ENCODE measurements at places on chromosomes 3 and 15.

- no peak for DNase-seq
Observed at GRCh38 chr3:108396336-108396735, 100.0 kb downstream of the HHLA2 start.

DNA sequence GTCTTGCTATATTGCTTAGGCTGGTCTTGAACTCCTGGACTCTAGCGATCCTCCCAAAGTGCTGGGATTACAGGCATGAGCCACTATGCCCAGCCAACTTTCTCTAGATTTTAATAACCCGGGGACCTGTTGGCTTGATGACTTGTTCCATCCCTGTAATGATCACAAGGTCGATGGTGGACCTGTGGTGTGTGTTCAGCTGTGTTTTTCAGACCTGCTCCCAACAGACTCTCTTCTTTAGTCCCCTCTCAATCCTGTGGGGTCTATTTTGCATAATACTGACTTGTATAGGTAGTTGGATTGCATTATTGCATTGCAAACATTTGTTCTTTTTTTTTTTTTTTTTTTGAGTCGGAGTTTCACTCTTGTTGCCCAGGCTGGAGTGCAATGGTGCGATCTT lies 1.9 kb downstream of the MAP2K1 start:
- no peak for DNase-seq

DNA sequence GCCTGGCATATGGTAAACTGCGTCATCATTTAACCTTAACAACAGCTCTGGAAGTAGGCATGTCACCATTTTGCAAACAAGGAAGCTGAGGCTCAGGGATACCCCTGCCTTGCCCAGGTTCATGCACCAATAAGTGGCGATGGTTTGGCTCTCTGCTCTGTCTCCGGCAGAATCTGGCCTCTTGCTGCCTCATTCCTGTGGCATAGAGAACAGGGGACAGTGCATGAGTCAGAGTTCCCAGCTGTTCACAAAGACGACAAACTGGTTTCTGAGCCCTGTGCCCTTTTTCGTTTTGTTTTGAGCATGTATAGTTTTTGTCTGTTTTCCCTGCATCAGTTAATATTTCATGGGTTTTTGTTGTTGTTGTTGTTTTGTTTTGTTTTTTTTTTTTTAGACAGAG lies 236.8 kb downstream of the OPA1 start:
- no peak for DNase-seq

DNA sequence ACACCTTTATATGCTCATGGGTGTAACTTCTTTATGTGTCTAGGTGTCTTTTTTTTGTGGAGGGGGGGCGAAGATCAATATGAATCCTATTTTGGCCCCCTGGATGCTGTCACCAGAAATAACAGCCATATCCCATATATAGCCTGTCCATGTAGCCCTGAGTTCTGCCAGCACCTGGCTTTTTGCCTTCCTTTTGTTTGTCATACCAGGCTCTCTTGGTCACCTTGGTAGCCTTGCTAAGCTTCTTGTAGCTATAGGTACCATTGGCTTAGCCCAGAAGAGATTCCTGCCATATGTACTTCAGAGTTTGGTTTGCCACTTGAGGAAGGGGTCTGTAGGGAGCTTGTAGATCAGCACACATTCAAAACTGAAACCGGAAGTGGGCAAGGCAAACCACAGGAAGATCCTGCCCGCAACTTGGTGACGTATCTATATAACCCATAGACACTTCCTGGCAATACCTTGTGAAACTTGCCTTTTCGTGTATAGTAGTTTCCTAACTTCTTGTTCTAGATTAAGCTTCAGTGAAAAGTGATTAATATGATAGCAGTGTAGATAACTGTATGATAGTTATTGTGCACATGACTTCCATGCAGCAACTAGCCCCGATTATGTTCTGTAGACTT lies 11.9 kb downstream of the RASA2 start:
- DNase-seq, result peak; percentile 39

GRCh38 chr15:39747326-39747725 lies 35.3 kb downstream of the FSIP1 start:
- DNase-seq, result no peak

DNA sequence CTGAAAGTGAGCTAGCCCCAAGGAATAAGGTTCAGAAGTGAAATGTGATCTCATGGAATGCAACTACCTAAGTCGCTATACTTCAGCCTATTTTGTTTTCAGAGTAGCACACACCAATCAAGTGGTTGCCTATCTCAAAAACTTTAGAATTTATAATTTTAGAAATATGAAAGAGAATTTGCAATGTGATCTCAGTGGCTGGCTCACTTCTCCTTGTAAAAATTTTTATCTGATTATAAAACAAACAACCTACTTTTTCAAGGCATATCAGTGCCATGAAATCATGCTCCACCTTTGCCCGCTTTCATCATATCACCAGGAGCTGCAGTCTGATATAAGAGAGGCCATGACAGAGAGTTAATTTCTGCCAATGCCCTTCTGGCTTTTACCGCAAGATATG lies 47.3 kb downstream of the CLDN11 start:
- no peak for DNase-seq

DNA sequence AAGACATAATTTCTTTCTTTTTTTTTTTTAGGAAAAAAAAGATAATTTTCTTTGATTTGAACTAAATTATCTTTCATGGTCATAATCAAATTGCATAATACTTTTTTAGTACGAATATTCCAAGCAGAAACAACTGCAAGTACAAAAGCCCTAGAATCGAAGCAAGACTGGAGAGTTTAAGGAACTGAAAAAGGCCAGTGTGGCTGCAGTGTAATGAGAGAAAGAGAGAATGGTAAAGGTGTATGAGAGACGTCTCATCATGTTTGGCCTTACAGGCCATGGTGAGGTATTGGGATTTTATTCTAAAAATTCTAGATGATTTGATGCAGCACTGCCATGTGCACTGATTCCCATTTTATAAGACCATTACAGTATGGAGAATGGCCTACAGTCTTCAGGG lies 180.9 kb downstream of the SUCNR1 start:
- DNase-seq, result no peak

All from GM18507 (cell line).